DMS153 (cell line): ENCODE measurements at places on chromosomes 7 and 10.

- no peak for DNase-seq
These were observed 56.0 kb upstream of the ST8SIA6 start for GRCh38 chr10:17510242-17510908.

DNA sequence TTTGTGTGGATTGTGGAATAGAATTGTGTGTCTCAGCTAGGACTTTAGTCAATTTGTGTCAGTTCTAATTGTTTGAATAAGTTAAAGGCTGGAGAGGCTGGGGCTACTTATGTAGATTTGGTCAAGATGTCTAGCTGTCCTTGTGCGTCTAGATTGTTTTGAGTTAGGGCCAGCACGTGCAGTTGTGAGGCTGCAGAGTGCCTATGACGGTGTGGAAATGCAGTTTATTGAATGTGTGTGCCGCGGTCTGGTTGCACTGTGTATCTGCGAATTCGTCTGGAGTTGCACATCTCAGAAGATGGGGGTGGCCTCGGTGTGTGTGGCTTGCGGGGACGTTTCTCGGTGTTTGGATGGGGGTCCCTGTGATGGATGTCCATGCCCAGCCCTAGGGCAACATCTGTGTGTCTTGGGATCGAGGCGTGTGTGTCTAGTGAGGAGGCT, 10.2 kb downstream of the EMX2 start:
- no peak for DNase-seq

- DNase-seq = no peak
These were observed 102.2 kb upstream of the DIP2C start for GRCh38 chr10:791639-792038.

DNA sequence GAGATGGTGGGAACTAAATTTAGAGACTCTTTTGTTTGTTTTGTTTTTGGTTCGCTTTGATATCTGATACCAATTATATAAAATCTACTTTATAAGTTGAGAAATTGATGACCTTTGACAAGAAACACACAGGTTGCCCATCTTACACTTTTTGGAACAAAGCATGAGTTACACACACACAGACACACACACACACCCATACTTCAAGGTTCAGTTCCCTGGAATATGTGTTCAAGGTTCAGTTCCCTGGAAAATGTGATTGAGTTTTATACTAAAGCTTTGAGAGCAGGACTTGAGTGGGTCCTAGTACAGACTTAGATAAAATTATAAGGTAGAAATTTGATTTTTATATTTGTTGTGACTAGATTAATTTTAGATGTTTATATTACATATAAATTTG, 134.2 kb upstream of the PRR15 start:
- DNase-seq = no peak

- DNase-seq = no peak
These were observed 38.0 kb upstream of the PIP4K2A start for GRCh38 chr10:22752272-22752889.

- DNase-seq = no peak
These were observed 32.2 kb upstream of the MACC1 start for GRCh38 chr7:20249376-20249775.

- peak; percentile 18 for DNase-seq
These were observed 82.0 kb downstream of the NEURL1 start for GRCh38 chr10:103575416-103576075.

DNA sequence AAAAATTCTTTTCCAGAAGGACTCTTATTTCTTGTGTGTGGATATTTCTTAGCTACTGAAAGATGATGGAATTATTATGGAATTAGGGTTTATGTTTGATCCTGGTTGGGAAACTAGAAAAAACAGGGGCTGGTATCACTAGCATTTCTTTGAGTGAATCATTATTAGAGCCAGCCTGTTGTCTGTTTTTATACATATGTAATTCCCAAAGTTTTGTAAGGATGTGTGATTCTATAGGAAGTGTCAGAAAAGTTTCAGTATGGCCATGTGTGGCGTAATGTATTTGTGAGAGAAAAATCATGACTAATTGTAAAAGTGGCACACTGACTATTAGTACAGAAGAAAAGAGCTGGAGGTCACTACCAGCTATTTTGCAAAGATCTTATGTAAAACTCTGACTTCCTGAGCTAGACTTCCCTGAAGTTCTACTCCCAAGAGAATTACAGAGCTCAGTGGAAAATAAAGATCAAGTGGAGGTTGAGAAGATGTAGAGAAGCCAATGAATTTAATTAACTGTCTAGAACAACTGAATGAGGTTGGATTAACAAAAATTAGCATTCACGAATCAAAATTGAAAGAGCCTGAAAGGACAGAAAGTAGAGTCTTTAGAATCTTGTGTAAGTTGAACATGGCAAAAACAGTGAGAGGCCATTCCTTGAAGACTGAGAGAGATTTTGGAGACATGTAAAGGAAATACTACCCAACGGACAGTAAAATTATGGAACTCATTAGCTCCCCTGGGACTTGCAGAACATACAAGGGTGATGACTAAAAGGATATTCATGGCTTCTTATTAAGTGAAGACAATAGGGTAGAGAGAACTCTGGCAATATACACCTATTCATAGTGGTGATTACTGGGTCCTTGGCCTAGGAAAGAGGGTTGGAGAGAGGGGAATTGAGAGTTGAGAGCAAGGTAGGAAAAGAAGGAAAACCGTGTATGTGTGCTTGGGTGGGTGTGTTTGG, 12.5 kb downstream of the ZNF365 start:
- no peak for DNase-seq

GRCh38 chr10:130936851-130937250, 374.7 kb downstream of the TCERG1L start:
- DNase-seq = no peak

- DNase-seq = peak; percentile 8
These were observed 32.1 kb downstream of the SGCE start for GRCh38 chr7:94623820-94624219.

DNA sequence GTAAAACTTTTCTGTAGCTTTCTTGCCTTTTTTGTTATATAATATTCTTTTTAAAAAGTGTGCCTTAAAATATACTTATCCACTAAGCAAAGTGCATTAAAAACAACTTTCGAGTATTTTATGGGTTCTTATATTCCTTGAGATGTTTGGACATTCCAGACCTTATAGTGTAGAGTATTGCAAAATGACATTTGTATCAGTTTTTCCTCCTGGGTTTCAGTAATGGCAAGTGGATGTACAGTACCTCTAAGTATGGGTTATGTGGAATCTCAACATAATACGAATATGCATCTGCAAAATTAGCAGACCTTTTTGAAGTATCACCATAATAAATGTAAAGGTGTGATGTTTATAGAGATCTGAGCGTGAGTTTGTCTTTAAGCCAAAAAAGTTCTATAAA, 2.7 kb downstream of the CDK13 start:
- DNase-seq = no peak

DNA sequence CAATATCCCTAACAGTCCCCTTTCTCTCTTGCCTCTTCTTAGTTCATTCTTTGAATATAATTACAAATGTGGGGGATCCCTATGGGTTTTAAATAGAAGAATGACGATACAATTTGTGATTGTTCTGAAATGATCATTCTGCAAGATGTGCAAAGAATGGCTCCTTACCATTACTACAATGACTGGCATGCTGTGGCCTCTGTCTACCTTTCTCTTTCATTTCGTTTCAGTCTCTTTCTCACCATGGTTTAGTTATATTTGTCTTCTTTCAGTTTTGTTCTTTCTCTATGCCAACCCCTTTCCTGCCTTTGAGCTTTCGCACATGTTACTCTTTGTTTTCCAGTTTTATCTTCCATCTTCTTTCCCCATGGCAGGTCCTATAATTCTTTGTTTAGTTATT, 176.5 kb downstream of the SUGCT start:
- DNase-seq = no peak

GRCh38 chr7:95476072-95476847, 9.5 kb upstream of the ASB4 start:
- DNase-seq = no peak

GRCh38 chr7:142420554-142421362, 162.9 kb upstream of the PRSS58 start:
- DNase-seq = no peak

DNA sequence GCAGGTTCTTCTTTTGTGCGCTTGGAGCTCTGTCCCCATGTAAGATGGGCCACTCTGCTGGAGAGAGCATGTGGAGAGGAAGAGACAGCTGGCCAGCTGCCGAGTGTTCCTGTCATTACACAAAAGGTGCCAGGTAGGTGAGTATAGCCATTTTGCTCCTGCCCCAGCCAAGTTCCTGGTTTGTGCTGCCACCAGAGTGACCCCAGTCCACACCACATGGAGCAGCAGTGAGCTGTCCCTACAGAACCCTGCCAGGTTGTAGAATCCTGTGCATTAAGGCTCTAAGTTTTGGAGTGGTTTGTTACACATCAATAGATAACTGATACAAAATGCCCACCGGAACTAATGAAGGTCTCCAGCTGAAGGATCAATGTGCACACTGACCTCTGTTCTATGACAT, 84.6 kb upstream of the GHITM start:
- no peak for DNase-seq

DNA sequence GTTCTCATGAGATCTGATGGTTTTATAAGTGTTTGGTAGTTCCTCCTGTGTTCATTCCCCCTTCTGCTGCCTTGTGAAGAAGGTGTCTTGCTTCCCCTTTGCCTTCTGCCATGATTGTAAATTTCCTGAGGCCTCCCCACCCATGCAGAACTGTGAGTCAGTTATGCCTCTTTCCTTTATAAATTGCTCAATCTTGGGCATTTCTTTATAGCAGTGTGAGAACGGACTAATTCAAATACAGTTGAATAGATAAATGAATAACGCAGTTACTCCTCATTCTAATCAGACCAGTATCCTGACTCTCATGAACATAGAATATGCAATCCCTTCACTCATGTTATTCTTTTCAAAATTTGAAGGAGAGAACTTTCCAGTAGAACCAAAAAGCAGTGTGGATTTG, 375.0 kb upstream of the FZD8 start:
- no peak for DNase-seq

DNA sequence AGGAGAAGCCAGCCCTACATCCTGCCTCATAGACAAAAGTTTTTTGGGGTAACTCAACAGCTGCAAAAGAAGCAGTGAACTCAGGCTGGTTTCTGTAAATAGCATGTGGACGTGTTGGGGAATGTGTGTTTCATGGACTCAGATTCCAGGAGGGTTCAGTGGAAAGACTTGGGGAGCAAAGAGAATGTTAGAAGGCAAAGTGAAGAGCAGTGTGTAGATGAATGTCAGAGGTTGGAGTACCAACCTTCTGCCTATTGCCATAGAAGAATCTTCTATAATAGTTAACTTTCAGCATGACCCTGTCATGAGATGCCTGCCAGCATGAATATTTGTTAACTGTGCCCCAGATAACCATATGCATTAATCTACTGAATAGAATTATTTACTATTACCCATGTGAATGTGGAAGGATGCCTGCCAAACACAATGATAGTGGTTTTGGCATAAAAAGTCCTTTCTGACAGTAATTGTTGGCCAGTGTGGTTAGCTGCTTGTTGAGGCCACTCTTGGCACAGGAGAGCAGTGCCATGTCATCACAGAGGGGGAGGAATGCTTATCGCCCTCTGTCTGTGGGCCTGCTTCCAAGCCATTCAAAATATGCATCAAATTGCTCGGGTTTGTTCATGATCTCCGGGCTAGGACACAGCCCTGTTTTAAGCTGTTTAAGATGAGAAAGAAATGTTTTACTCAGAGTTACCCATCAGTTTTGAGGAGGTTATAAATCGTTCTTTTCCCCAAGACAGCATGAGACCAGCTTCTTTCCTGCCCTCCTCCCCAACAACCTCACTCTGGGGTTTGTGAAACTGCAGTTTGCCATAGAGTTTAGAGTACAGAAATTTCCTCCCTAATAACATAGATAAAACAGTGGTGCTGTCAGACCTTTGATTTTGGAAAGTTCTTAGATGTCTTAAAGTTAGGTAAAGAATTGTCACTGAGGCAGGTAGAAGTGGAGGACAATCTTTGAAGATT, 165.3 kb downstream of the WNT2 start:
- DNase-seq = no peak

DNA sequence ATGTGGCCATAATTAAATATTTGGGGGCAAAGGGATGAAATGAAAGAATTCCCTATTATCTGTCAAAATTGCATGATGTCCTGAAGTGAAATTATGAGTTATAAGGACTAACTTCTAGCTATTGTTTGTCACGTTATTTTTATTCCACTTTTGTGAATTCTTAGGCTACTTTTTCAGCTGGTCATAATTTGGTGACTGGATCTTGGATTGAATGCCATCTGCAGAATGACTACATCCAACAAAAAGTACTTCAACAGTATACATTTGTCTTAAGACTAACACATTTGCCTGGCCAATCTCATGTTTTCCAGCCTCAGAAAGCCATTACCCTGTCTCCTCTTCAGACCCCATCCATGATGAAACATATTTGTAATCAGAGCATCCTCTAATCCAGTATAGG, 48.1 kb upstream of the WNT16 start:
- no peak for DNase-seq

DNA sequence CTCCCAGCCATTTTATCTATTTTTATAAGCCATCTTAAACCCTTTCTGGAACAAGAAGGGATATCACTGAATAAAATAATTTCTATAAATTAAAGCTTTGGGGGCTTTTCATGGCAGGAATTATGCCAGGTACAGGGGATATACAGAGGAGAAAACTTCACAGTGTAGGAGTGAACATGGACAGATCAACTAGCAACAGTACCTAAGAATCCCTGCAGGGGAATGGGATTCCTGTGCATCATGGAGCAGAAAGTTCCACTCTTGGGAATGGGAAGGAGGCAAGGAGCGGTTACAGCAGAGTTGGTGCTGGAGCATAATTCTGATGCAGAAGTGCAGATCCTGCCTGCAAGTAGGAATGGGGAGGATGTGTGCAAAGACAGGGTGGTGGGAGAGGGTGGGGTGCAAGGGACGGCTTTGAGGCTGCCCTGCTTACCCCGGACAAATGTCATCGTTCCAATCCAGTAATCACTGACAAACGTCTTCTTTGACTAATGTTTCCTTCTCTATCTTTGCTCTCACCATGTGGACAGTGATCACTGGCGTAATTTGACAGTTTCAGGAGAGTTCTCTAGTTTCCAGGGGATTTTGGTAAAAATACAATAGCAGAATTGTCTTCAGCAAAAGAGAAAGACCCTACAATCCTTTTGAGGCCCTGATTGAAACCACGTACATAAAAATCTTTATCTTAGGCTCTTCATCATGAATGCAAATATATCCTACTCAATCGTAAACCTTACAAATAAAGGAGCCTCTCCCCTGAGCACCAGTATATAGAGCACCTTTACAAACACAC, 196.7 kb downstream of the HECW1 start:
- no peak for DNase-seq
